ENCODE measurements at places on chromosomes 16 and 17.

- no peak for DNase-seq
Observed at GRCh38 chr16:61797296-61797795, 238.9 kb downstream of the CDH8 start.

- DNase-seq, result no peak
Observed at GRCh38 chr17:57567251-57567650, 177.8 kb downstream of the CCDC182 start.

DNA sequence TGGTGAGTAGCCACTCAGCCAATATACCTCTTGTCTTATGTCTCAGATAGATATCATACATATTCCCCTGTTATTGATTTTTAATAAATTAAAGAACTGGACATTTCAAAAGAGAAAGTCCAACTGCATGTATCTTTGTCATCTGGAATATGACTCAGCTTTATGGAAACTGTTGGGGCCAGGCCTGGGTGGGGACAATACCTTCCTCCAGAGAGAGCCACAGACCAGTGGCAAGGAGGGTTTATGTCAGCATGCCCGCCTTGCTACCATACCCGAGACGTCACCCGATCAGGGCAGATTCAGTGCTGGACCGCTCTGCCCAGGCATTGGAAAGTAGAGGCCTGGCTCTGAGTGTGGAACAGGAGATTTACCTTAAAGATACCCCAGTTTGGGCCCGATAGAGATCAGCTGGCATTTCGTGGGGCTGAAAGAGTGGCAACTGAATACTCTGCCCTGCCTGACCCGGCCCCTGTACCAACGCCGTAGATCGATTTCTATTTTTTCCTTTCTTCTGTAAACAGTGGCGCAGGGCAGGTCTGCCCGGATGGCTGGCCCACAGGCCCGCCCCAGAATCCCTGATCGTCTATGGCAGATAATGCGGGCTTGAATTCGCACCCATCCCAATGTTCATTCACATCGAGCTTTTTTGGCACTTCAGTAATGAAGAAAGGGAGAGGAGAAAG is 158.6 kb downstream of the SALL1 start:
- DNase-seq, result no peak

- peak; percentile 50 for DNase-seq
Observed at GRCh38 chr17:50043290-50044148, 12.4 kb upstream of the ITGA3 start.

GRCh38 chr17:8872705-8873435 is 5.4 kb upstream of the PIK3R6 start:
- DNase-seq, result no peak

DNA sequence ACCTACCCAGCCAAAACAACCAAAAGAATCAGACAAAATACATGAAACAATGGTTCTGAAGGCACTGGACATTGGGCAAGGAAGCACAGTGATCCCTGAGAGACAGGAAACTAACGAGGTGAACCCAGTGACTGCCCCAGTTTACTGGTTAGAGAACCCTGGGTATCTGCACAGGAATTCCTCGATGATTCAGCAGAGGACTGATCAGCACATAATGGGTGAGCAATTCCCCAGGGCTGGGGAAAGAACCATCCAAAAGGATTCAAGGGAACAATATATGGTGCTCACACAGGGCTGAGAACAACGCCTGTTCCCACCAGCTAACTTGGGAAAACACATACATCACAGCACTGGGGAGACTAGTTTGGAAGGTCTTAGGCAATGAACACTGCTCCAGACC is 167.2 kb downstream of the PARN start:
- peak; percentile 89 for DNase-seq

- DNase-seq, result no peak
Observed at GRCh38 chr17:43788540-43788939, 8.3 kb downstream of the CFAP97D1 start.
